Skeletal muscle cell (primary cell): ENCODE measurements at places on chromosomes 5 and 9.

DNA sequence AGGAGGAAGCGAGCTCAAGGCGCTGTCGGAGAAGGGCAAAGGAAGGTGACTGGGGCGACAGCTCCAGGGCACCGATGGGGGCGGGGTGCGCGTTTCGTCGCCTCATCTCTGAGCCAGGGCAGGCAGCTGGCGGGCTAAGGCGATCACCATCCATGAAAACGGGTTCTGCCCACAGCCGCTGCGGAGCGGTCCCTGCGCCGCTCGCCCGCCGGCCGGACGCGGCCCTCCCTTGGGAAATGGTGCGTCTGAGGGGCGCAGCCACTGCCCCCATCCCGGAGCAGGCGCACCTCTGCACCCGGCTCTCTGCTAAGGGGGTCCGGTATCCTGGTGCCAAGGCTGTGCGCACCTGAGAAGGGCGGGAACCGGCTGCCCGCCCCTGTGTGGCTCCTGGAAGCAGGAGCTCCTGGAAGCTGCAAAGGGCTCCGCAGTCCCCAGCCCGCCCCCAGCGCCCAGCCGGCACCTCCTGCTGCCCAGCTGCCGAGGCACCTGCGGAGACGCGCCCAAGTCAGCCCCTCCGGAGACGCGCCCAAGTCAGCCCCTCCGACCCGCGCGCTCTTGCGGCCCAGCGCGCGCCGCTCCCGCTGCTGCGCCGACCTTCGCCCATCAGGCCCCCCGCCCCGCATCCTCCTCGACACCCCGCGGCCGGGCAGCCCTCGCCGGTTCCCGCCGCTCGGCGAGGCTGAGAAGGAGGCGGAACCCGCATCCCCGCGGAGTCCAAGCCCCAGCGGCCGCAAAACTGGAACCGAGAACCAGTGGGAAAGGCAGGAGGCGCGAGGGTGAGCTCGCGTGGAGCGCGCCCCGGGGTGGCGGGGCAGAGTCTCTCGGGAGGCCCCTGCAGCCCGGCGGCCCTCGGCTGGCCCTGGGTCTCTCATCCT is 757 bp downstream of the ANKRD34B start:
- no peak for DNase-seq

DNA sequence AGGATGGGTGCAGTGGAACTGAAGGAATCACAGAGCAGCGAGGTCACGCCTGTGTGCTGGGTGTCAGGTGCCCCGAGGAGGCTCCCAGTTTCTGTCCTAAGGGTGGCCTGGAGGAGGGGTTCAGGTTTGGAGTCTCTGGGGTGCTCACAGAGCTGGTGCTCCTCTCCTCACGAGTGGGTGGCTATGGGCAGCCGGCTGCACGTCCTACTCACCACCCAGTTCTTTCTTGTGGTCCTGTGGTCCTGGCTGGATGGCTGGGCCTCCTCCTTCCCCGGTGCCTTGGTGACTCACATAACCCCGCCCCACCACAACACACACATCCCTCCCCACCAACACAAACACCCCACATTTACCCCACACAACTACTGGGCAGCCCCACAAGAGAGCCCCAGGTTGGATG is 9.9 kb upstream of the PTGS1 start:
- no peak for DNase-seq

GRCh38 chr5:149320791-149321330 is 24.4 kb upstream of the GRPEL2 start:
- peak; percentile 89 for DNase-seq

DNA sequence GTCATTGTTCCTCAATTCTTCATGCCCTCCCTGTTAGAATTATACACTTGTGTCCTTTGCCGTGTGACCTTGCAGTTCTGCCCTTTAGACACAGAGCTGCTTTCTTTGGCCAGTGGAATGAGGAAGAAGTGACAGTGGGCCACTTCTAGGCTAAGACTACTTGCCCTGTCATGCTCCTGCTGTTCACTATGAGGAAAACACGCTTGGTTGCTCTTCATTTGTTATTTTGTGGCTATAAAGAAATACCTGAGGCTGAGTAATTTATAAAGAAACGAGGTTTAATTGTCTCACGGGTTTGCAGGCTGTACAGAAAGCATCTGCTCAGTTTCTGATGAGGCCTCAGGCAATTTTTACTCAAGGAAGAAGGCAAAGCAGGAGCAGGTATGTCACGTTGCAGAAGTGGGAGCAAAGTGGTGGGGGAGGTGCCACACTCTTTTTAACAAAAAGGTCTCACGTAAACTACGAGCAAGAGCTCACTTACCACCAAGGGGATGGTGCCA is 279.1 kb upstream of the DMAC1 start:
- no peak for DNase-seq

DNA sequence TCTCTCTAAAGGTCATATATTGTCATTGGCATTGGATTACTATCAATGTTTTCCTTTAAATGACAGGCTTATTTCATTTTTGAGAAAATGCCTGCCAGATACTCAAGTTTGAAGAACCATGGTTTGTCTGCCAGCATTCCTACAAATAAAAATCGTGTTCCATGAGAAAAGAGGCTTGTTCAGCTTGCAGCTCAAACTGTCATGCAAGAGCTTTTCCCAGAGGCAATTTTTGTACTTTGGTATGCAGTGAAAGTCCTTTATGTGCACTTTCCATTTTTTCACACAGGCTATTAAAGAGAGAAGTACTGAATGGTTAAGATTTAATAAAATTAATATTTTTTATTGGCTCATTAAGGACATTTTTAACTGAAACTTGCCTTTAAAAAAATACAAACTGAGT is 110.4 kb downstream of the FBXO4 start:
- DNase-seq: no peak

- DNase-seq: no peak
Observed at GRCh38 chr5:43019614-43020398, 20.3 kb downstream of the ANXA2R start.

DNA sequence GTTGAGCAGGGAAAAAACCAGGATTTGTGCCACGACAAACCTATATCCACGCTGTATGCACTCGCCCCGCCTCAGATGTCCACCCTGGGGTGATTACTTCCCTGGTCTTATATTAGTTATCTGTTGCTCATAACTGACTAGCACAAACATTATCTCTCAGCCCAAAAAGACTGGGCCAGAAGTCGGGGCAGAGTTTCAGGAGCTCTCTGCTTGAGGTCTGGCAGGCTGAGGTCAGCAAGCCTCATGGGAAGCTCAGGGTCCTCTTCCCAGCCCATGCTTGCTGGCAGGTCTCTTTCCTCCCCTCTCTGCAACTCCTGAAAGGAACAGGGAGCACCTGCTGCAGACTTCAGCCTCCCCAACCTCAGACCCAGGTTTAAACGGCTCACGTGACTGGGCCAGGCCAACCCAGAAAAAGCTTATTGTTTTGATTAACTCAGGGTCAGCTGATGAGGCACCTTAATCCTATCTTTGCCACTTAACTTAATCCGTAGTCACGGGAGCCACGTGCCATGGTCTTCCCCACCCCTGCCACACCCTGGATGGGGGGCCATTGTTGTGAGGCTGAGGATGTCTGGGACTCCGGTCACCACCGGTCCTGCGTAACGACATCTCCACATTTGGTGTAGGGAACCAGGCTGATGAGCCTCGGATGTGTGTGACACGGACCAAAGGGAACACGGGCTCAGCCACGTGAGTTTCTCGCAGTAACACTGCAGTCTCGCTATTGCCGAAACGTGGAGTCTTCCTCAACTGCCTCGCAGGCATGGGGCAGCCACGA is 123.7 kb upstream of the IRX4 start:
- no peak for DNase-seq

DNA sequence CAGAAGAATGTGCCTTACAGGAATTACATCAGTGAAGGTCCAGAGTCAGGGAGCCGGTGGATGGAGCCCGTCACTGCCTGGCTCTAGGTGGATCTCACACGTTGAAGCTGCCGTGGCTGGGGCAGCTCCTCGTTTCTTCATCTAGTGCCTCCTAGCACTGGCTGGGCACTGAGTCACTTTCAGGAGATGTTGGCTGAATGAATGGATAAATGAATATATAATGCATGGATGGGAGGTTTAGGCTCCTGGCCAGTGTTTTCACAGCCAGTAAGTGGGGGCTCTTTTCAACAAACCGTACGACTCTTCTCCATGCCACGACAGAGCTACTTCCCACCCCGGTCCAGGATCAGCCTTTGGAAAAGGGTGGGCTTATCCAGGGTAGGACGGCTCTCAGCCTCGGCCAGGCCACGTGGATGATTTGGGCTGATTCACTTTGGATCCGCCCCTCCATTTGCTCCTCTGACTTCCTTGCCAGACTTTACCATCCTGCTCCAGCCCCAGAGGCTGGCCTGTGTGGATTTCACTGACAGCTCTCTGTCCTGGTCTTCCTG is 1.3 kb upstream of the SH3PXD2B start:
- no peak for DNase-seq

DNA sequence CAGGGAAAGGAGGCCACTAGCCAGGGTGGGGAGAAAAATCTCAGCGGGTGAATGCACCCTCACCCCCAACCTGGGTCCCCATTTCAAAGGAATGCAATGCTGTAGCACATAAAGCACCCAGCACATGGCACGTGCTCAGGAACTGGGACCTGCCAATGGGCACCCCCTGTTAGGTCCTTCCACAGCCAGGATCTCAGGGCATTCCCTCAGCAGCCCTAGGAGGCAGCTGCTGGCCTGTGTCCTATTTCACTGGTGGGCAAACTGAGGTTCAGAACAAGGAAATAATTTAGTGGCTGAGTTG is 8.8 kb downstream of the DNM1 start:
- no peak for DNase-seq

DNA sequence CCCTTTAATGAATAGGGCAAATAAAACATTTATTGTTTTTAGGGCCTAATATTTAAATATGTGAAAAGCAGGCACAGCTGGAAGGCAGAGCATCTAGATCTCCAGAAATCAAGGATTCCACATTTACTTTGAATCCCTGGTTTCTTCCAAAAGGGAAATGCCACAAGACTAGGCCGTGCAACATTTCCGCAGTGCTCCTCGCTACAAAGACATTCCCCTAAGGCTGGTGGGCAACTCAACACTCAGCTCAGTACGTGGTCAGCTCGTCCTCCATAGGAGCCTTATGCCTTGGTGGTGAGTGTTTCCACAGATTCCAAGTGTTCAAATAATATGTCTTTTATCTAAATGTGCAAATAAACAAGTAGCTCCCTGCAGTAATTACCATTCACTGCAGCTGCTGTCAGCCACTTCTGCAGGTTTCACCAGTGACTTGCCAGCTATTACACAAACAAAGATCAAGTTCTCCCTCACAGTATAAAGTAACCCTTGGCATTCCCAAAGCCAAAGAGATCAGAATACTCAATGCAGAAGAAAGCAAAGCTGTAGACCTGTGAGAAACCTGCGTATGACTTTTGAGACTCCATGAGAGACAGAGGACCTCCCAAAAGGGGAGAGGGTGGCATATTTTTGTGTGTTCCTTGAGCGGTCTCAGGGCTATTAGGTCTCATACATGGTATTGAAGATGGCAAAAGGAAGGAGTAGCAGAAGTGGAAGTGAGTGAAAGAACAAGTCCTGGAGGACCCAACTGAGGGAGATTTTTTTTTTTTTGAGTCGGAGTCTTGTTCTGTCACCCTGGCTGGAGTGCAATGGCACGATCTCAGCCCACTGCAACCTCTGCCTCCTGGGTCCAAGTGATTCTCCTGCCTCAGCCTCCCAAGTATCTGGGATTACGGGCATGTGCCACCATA is 38.0 kb upstream of the TENT2 start:
- DNase-seq: no peak

- no peak for DNase-seq
Observed at GRCh38 chr9:33101104-33101951, 24.9 kb upstream of the SMU1 start.

DNA sequence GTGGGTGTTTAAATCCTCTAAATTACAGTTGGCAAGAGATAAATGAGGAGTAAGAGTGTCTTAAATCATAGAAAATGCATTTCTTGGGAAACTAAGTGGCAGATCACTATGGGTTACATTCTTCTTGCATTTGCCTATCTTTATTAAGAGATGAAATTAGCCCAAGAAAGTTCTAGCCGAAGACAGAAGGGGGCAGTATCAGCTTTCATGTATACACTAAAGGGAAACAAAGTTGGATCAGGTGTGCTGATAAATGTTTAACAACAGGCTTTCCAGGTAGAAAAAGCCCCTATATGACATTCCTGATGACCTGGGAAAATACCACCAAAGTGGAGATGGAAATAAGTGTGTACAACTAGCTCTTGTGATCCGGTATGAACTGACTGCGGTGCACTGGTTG is 81.9 kb upstream of the TLR4 start:
- no peak for DNase-seq

DNA sequence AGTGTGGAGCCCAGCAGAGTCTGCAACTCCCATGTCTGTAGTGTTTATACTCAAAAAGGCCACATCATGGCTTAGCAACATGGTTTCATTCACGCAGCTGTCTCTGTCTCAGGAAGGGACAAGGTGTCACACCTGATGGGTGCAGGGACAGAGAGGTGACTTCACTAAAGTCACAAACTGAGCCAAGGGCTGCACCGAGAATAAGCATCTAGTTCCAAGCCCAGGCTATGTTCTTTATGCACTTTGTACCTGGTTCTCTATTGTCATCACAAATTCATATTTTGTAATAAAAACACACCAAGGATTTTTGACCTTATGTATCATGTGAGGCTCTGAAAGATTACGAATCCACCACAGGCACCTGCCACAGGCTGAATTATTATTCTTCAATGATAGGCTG is 64.9 kb upstream of the STK32A start:
- DNase-seq: no peak

DNA sequence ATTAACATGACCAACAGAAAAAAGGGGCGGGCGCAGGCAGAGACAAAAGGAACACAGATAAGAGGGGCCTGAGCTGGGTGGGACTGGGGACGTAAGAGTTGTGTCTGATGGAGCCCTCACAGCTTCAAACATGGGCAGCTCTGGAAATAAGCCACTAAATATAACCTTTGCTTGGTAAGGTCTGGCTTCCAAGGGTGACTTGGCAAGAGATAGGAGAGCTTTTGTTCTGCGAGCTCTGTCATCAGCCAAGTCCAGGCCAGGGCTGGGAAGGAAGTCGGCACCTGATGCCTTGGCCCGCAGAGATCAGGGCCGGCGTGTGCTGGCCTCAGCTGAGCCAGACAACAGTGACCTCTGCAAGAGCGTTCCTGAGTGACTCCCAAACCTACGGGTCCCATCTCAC is 11.8 kb downstream of the TRUB2 start:
- DNase-seq: no peak

DNA sequence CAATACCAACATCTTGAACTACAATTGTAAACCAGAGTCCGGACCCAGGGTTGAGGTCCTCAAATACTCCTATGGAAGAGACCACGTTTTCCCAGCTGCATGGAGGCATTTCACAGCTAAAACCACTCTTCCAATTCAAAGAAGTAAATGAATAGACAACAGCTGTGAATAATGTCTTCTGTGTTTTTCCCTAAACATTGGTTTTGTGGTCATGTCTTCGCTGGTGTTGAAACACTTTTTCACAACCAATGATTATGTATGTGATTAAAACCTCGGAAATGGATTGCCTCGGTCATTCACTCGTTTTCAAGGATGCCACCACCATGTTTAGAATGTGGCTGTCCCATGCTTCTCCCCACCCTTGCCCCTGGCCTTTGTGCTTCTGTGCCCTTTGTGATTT is 9.4 kb upstream of the TENT4A start:
- no peak for DNase-seq
